ENCODE measurements at places on chromosomes 1 and 21.

- DNase-seq, result no peak
These were observed 6.9 kb upstream of the SLC35D1 start for GRCh38 chr1:67060811-67061218.

- DNase-seq, result no peak
These were observed 423.5 kb upstream of the PROX1 start for GRCh38 chr1:213564215-213564659.

DNA sequence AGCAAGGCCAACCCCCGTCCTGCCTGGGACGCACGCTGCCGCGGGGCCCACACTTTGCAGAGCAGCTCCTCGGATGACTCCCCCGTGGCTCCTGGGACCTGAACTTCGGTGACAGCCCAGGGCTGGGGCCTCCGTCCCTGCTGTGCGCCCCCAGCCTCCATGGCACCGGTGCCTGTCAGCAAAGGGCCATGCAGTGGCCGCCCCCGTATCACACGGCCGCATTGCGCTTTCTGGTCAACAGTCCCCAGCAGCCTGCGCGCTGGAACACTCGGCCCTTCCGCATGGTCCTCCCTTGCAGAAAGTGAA, 18.0 kb downstream of the NADK start:
- DNase-seq, result no peak

DNA sequence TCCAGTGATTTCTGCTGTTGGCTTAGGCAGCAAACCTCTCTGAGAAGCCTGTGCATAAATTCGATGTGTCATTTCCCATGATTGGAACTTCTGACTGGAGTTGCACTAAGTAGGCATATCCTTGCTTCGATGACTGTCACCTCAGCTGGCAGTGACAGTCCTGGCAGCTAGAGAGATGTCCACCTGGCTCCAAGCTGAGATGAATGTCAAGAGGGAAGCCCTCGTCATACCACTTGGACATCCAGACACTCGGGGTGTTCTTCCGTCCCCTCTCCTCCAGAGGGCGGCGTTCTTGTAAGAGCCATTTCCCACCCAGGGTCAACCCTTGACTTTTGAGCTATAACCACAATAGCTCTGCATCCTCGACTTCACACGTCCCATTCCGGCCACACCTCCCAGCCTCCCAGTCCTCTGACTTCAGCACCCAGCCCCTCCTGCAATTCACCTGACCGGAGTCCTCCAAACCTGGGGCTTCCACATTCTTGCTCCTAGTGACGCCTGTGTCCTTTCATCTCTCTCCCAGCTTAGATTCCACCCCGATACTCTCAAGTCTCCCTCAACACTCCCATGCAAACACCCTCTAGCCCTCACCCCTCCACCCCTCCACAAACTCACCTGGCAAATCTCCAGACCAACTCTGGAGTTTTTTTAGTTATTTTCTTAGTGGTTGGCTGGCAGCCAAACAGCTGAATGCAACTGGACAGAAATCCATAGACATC, 17.3 kb downstream of the CA6 start:
- no peak for DNase-seq

DNA sequence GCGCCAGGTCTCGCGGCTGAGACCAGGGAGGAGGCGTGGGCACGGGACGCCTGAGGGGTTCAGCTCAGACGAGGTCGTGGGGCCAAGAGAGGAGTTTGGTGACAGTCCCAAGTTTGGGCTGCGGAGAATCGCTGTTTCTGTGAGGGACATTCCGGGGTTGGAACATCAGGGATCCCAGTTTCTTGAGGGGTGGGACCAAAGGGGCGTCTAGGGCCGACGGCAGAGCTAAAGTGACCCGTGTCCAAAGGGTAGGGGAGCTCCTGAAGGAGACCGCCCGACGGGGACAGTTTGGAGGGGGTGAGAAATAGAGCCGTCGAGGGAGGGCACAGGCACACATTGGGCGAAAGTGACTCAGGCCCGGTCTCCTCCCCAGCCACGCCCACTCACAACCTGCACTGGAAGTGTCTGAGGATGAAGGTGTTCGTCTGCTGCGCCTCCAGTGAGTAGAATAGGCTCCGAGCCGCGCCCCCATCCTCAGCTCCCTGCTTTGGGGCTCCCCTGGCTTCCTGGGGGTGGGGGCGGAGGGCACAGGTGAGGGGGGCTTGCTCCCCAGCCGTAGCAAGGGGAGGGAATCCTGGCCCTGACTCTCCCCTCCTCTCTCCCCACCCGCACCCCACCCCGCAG, 7.0 kb downstream of the EFNA3 start:
- DNase-seq, result peak; percentile 73

DNA sequence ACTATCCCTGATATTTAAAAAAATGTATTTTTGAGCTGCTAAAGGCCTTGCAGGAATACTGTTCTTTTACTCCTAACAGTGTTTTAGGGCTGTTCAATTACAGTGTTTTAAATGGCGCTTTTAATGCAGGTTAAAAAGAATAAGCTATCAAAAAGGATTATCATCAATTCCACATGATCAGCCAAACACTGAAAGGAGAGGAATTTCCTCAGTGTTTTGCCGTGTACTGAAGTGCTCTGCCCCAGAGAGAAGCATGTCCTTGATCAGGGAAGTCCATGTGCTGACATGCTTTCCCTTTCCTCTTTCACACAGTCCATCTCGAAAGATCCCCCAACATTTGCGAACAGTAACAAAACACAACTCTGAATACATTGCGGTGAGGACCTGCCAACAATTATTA, 3.3 kb downstream of the CFAP298 start:
- DNase-seq, result no peak

GRCh38 chr1:171142416-171143385, 42.4 kb upstream of the FMO2 start:
- DNase-seq, result peak; percentile 80

Measured in left hindlimb (tissue), 1 donor.